ENCODE measurements at places on chromosomes 5 and 9.

DNA sequence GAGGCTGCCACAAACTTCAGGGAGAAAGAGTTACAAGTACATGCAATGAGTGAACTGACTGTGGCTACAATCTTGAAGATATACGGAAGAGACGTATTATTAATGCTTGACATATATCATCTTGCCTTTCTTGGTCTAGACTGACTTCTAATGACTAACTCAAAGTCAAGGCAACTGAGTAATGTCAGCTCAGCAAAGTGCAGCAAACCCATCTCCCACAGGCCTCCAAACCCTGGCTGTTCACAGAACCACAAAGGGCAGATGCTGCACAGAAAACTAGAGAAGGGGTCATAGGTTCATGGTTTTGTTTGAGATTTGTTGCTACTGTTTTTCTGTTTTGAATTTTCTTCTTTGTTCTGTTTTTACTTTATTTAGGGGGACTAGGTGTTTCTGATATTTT lies 21.0 kb downstream of the IL7R start:
- no peak for DNase-seq

- no peak for DNase-seq
Measured at GRCh38 chr5:133467826-133468463, 144.4 kb downstream of the FSTL4 start.

DNA sequence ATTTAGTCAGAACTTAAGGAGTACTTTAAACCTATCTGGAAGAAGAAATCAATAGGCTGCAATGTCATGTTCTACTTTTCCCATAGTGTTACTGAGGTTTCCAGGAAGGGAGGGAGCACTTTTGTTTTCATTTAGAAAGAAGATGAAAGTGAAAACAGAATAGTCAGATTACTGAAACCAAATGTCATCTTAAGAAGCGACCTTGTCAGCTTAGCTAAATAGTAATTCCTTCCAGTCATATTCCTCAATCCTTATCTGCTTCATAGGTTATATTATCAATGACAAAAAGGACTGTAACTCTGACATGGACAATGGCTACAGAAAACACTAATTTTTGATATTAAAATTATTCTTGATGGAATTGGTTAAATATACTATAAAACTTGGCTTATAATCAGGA lies 27.7 kb downstream of the SAR1B start:
- no peak for DNase-seq

DNA sequence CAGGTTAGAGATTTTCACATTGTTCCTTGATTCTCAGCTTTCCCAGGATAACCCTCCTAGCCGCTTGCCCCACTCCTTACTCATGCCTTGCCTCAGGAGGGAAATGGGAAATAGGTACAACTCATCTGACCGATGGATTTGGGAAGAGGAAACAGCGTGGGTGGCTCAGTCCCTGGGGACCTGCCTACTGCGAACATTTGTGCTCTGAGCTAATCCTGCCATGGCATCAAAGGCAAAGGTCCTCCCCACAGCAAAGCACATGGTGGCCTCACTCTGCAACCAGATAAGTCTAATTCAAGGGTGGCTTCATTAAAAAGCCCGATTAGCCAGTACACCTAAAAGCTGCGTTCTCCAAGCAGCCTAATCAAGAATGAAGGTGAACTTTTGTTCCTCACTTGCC lies 82.4 kb upstream of the ADRA1B start:
- DNase-seq = no peak

DNA sequence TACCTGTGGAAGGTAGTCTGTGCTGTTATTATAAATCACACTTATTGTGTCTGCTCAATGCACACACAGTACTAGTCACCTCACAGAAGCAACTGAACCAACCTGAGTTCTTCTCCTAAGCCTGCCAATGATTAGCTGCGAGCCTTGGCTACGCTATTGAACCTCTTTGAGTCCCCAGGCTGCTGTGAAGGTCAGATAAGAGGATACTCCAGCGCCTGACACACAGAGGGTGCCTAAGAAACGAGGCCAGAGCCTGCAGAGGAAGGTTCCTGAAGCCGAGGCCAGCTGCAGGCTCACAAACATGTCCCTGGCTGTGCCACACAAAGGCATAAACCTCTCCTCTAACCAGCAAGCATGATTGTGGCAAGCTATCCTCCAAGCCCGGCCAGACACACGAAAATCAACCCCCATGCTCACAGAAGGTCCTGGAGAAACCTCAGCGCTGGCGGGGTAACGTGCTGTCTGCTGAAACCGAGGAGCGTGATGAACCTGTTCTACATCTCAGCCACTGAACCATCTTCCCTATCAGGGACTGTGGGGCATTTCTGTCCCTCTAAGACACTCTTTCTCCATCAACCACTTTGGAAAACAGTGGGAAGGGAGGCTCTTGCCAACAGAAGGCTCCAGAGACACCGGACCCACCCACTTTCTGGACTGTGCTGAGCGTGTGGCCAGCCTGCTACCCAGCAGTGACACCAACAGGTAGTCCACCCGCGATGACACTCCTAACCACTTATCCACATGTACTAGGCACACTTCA lies 53.2 kb upstream of the SLC25A51 start:
- DNase-seq = no peak

GRCh38 chr5:172151661-172152210 lies 36.3 kb downstream of the STK10 start:
- no peak for DNase-seq

DNA sequence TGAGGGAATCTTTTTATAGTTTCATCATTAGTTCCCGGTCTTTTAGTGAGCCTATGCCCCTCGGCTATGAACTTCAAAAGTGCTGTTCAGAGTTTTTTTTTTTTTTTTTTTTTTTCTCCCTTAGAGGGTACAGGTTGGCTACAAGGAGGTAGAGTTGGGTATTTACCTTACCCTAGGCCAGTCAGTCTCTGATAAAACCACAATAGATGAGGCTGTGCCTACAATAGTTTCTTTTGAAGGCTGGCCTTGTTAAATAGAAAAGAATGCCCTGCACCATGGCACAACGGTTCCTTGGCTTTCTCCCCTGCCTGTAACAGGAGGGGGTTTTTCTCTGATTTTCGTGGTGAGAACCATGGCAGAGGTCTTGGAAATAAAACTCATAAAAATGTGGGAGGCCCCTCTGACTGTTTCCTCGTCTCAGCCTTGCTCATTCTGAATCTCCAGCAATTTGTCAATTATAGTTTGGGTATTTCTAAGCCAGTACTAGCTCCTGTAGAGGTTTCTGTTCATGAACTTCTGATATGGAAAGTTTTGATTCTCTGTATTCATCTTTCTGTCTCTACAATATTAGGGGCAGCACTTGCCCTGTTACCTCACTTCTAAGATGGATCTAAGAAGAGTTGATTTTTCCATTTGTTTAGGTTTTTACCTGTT lies 152.0 kb downstream of the MTRR start:
- no peak for DNase-seq

DNA sequence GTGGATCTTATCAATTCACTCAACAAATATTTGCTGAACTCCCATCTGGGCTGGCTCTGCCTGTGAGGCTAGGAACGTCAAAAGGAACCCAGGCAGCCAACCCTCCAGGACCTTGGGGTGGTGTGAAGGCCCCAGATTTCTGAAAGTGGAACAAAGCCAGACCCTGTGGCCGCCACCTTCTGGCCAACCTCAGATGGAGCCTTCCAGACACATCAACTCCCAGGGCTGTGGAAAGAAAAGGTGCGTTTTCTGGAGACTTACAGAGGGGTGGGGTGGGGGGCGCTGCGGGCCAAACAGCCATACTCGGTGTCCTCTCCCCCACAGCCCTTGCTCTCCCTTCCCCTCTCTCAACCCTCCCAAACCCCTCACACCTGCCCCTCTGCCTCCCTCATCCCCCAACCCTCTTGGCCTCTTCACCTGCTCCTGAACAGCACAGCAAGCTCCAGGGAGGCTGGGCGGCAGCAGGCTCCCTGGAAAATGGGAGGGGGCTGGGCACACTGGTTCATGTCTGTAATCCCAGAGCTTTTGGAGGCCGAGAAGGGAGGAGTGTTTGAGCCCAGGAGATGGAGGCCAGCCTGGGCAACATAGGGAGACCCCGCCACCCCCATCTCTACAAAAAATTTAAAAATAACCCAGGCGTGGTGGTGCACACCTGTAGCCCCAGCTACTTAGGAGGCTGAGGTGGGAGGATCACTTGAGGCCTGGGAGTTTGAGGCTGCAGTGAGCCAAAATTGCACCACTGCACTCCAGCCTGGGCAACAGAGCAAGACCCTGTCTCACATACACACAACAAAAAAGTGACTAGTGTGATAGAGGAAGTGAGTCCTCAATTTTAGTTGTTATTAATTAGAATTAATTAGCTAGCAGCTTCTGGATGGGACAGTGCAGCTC lies 45.0 kb upstream of the PRRC2B start:
- no peak for DNase-seq

DNA sequence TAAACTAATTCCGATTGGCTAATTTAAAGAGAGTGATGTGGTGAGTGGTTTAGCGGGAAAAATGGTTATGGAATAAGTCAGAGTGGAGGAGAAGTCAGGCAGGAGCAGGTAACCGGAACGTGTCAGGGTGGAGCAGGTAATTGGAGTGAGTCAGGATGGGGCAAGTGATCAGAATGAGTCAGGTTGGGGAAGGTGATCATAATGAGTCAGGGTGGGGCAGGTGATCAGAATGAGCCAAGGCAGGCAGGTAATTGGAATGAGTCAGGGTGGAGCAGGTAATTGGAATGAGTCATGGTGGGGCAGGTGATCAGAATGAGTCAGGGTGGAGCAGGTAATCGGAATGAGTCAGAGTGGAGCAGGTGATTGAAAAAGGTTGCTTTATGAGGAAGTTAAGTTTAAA lies 101.4 kb downstream of the TMEM167A start:
- no peak for DNase-seq

- no peak for DNase-seq
Measured at GRCh38 chr9:12880406-12881015, 105.7 kb downstream of the LURAP1L start.

GRCh38 chr5:116598911-116599310 lies 24.3 kb upstream of the SEMA6A start:
- DNase-seq = no peak

- DNase-seq = no peak
Measured at GRCh38 chr5:101877451-101877850, 418.6 kb downstream of the SLCO4C1 start.

DNA sequence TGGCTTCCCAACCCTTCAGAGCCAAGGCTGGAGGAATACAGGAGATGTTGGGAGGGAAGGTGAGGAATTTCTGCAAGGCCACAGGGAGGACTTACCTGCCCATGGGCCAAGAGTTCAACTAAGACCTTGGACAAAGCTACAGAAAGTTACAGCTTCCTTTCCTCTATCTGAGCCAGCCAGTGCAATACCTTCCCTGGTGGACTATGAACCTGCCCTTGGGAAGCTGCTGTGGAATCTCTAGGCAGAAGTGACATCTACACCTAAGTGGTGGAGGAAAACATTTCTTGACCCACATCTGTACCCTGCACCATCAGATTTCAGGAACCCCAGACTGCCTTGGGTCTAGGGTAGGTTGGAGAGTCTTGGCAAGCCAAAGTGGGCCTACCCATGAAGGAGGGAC lies 6.7 kb upstream of the SKP1 start:
- no peak for DNase-seq

GRCh38 chr5:39337252-39337915 lies 26.9 kb downstream of the C9 start:
- DNase-seq = no peak

DNA sequence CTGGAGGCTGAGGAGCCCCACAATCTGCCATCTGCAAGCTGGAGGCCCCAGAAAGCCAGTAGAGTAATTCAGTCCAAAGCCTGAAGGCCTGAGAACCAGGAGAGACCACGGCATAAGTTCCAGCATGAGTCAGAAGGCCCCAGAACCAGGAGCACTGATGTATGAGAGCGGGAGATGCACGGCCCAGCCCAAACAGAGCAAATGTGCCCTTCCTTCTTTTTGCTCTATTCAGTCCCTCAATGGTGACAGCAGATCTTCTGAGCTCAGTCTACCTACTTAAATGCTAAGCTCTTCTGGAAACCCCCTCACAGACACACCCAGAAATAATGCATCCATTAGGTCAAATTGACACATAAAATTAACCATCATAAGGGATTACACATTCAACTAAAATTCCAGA lies 277.6 kb downstream of the ATPSCKMT start:
- DNase-seq = no peak

GRCh38 chr5:178287091-178287790 lies 54.6 kb upstream of the PHYKPL start:
- DNase-seq = no peak

- no peak for DNase-seq
Measured at GRCh38 chr9:113992994-113993393, 85.1 kb downstream of the AMBP start.

DNA sequence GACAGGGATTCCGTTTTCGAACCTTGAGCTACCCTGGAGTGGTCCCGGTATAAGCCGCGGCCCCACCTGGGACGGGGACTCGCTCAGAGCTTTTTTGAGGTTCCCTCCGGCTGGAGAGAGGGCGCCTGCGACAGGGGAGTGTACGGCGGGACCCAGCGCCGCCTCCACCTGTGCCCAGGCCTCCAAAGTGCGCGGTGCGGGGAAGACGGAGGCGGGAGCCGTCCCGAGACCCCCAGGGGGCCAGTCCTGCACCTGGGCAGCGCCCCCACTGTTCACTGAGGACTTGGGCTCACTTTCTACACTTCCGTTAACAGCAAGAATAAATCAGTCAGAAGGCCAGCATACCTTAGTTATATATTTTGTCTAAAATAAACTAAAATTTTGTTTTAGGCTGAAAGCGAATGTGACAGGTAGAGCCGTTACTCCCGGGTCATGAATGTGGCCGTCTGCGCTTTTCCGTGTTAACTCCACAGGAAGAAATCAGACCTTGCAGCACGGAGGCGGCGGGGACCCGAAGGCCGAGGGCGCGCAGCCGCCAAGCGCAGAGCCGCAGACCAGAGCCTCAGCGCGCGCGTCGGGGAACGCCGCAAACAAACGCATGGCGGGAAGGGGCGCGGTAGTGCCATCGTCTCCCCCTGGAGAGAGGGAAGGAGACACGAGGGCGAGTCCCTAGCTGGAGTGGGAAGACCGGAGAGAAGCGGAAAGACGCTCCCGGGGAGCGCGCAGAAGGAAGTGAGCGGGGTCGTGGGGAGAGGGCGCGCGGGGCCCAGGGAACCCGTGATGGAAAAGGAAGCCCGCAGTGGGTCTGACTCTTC lies 14.1 kb downstream of the TRIM7 start:
- DNase-seq = no peak

DNA sequence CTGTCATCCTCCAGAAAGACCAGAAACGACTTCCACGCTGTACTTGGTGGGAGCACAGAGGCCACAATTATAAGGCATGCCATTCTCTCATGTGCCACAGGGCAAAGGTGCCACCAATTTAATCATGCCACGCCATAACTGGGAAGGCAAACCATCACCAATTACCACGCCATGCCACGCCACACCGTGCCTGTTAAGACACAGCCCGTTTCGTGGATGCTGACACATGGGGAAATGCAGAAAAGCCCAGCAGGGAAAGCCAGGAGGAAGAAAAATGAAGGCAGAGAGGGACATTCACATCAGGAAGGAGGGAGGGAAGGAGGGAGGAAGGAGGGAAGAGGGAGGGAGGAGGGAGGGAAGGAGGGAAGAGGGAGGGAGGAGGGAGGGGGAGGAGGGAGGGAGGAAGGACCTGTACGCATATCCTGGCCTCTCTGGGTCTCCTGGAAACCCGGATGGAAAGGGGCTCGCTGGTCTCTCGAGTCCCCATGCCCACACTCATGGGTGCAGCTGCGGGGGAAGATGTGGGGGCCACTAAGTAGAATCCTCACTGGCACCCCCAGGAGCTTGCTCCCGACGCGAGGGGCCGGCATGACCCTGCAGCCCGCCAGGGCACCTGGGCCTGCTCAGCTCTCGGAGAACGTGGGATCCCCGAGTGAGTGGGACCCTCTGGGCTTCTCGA lies 61.7 kb upstream of the UBAC1 start:
- DNase-seq = no peak

- DNase-seq = no peak
Measured at GRCh38 chr5:71954329-71954728, 152.9 kb upstream of the MAP1B start.

Measured in GM04504 (cell line).